Cortex of kidney (tissue), 1 donor: ENCODE measurements at places on chromosomes 6 and 20.

GRCh38 chr20:4174909-4175308 lies 159.6 kb upstream of the RNF24 start:
- DNase-seq = no peak

DNA sequence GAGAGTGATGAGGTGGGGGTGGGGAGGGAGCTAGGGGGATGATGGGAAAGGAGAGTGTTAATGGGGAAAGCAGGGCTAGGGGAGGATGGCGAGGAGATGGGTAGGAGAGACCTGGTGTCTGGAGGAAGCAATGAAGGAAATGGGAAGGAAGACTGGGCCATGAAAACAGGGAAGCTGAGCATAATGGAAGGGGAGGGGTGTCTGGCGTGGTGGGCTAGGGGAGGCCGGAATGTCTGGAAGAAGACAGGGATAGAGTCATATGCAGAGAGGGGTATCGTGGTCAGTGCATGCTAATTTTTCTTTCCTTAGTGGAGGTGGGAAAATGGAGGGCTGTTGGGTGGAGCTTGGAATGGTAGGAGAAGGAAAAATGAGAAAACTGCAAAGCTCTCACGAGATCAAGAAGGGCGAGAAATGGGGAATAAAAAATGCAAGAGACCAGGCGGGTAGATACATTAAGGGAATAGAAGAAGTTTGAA lies 423 bp downstream of the KLHDC3 start:
- no peak for DNase-seq

DNA sequence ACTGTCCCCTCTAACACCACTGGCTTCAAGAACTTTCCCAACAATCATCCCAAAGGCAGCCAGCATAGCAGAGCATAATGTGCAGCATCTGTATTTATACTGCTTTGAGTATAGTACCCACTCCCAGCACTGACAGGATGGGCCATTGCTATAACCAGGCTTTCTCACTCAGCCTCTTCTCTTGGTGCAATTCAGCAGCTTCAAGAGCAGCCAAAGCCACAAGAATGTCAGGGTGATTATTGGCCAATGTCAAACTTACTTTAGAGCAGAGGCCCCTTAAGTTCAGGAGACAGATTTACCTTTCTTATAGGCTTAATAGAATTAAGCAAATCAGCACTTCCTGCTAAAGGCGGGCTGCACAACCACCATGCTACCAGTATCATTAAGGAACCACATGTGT lies 232.4 kb upstream of the RSPO3 start:
- no peak for DNase-seq

DNA sequence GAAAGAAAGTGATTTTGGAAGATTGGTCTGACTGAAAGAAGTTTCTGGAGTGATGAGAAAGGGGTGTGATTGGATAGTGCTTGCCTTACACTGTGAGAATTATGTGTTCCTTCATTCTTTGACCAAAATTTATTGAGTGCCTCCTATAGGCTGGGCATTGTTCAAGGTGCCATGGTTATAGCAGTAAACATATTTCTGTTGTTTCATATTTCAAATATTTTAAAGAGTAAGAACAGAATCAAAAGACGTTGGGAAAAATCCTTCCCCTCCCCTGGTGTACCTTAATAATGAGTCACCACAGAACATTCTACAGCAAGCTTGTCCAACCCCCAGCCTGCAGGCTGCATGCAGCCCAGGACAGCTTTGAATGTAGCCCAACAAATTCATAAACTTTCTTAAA lies 78.6 kb downstream of the GCLC start:
- DNase-seq = no peak

DNA sequence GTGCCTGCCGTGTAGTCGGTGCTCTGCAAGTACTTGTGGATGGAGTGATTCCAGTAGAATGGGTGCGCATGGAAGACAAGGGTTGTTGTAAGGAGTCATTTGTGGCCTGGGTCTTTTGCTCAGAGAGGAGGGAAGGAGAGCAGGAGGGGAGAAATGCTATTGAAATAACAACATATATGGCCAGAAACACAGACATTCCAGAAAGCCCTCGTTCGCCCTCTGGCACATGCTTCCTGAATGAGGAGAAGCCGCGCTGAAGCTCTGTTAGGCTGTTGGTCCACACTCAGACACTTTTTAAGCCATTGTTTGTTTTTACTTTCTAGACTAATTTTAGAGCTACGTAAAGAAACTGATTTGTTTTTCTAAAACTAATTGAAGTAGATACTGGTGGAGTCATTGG lies 107.4 kb downstream of the RPP40 start:
- DNase-seq = no peak

DNA sequence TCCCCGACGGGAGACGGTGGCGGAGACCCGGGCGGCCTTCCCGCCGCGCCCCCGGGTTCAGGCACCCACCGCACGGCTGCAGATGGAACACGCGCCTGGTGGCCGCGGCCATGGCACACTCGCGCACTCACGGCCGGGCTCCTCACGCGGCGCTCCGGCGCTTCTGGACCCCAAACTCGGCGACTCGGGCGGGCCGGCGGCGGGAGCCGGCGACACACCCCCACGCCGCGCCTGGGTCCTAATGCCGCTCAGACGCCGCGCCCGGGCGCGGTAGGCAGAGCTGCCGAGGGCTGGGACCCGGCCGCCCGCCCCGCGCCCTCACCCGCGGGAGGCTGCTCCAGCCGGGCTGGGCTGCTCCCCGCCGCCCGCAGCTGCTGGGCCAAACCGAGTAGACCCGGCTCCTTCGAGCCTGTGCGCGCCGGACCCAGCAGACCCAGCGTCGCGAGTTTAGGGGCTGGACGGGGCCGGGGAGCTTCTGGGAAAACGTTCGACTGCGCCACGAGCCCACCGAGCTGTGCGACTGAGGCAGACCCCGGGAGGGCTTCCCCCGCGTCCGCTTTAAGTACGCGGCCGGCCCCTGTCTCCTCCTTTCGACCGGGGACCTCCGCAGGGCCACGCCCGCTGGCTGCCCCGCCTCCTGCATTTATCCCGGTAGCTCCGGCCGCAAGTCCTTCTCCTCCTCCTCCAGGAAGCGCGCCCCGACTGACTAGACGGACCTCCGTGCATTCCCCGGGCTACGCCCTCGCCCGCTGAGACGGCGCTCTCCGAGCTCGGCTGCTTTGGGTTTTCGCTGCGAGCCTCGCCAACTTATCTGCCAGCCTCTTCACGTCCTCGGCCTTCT lies at the start of gene SLC4A11:
Gene SLC4A11, minus strand, starts transcription at position 165 of the 841 bp plus-strand sequence. Its CDS starts 53 bp downstream, at position 112.
- no peak for DNase-seq

- no peak for DNase-seq
Measured at GRCh38 chr20:1887321-1887720, 7.9 kb upstream of the SIRPA start.

DNA sequence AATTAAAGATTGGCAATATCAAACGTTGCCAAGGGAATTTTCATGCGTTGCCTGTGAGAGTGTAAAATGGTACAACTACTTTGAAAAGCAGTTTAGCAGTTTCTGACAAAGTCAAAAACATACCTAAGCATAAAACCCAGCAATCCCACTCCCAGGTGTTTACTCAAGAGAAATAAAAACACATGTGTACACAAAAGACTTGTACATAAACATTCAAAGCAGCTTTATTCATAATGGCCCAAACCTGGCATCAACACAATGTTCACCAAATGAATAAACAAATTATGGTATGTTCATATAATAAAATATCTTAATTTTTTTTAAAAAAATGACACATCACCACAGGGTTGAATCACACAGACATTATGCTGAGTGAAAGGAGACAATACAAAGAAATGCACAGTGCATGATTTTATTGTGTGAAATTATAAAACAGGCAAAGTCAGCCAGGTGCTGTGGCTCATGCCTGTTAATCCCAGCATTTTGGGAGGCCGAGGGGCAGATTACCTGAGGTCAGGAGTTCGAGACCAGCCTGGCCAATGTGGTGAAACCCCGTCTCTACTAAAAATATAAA lies 240.4 kb upstream of the MARCKS start:
- DNase-seq = no peak

DNA sequence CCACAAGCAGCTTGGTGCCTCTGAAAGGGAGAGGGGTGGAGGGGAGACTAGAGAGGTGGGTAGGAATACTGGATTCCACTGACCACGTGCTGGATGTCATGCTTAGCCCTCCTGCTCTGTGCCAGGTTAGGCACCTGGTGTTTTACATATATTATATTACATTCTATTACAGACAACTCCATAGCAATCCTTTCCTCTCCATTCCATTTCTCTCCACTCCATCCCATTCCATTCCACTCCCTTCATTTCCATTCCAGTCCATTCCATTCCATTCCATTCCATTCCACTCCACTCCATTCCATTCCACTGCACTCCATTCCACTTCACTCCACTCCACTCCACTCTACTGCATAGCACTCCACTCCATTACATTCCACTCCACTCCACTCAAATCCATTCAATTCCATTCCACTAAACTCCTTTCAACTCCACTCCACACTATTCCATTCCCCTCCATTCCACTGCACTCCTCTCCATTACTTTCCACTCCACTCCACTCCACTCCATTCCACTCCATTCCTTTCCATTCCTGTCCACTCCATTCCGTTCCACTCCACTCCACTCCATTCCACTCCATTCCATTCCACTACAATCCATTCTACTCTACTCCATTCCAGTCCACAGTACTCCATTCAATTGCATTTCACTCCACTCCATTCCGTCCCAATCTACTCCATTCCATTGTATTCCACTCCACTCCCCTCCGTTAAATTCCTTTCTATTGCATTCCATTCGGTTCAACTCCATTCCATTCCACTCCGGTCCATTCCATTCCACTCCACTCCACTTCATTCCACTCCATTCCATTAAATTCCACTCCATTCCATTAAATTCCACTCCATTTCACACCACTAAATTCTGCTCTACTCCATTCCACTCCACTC lies 27.2 kb upstream of the DEFB125 start:
- DNase-seq = no peak

DNA sequence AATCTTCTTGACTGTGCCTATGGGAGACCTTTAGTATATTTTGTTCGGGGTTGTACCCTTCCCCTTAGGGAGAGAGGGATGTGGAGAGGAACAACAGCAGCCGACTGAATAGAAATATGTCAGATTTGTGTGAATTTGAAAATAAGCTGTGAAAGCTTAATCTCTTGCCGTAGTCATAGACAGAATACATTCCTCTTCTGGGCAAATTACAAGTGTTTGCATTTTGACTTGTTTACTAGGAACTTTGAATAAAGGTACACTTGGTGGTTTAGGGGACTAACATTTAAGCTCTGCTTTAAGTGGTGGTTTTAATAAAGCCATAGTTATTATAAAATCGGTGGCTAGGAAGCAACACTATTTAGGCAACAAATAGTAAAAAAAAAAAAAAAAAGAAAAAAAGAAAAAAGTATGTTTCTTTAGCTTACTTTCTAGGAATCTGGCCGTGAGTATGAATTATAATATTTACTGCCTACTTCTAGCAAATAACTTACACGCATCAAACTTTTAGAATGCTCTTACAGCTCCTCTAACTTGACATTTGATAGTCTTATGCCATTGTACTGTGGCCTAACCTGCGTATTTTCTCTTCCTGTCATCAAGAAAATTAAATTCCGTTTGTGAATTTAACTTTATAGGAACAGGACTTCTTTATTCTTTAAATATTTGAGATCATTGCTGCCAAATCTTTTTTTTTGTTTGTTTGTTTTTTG lies 65.1 kb downstream of the ZBTB2 start:
- DNase-seq = no peak

- no peak for DNase-seq
Measured at GRCh38 chr6:134491477-134491876, 173.6 kb upstream of the SGK1 start.

DNA sequence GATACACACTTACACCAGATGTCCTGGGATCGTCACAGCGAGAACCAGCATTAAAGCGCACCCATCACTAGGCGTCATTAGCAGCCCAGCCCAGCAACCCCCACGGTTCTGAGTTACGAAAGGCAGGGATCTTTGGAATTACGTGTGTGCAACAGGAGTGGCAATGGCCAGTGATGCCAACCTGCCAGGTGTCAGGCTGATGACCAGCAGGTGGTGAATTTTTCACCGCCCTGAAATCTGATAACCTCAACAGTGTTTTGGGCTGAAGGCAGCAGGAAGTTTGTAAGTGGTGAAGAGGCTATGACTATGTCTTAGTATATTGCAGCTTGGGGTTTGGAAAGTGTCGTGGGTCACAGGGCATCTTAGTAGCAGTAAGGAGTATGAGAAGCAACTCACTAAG lies 166.1 kb downstream of the TMEM242 start:
- no peak for DNase-seq

GRCh38 chr6:5453546-5453945 lies 192.2 kb downstream of the FARS2 start:
- no peak for DNase-seq
